MM.1S (cell line): ENCODE measurements at places on chromosomes 4 and X.

DNA sequence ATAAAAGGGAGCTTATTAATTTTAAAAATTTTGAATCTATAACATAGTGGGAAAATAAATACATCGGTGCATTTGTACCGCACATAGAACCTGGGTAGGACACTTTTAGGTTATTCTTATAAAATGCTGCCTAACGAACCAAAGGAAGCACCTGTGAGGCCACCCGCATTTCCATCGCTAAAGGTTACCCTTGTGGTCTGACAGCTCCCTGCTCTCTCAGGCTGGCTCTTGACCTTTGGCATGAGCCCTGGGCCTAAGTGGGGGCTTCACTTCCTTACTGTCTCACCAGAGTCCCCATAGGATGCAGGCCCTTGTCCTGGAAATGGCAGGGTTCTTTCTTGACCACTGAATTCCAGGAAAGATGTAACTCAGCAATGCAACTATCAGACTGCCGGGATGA, 46.0 kb downstream of the HADH start:
- peak; percentile 93 for DNase-seq
- H3K27me3 ChIP-seq = no peaks in the 10 kb centered on the region
- no peaks in the 10 kb centered on the region for H3K36me3 ChIP-seq
- H3K27ac ChIP-seq = peak overlapping the region; percentile 97
- peak overlapping the region; percentile 29; the same call in 1 of the 2 replicates for H3K4me3 ChIP-seq

GRCh38 chrX:142671036-142671435, 354.7 kb upstream of the SPANXN4 start:
- no peaks in the 10 kb centered on the region for H3K36me3 ChIP-seq
- H3K4me3 ChIP-seq = no peak overlapping the region
- H3K27ac ChIP-seq = no peak overlapping the region
- H3K4me1 ChIP-seq = no peaks in the 10 kb centered on the region
- DNase-seq = no peak
- H3K27me3 ChIP-seq = no peaks in the 10 kb centered on the region

GRCh38 chrX:22122510-22122909, 90.4 kb downstream of the PHEX start:
- H3K27me3 ChIP-seq = no peaks in the 10 kb centered on the region
- no peak overlapping the region for H3K27ac ChIP-seq
- H3K36me3 ChIP-seq = no peaks in the 10 kb centered on the region
- H3K4me3 ChIP-seq = no peak overlapping the region
- DNase-seq = no peak
- H3K4me1 ChIP-seq = no peaks in the 10 kb centered on the region

GRCh38 chr4:176123710-176124407, 58.2 kb downstream of the WDR17 start:
- peak overlapping the region; percentile 52; the same call in 1 of the 2 replicates for H3K27ac ChIP-seq
- H3K4me1 ChIP-seq = peaks cover 19% of the 10 kb centered on the region
- no peaks in the 10 kb centered on the region for H3K27me3 ChIP-seq
